ENCODE measurements at places on chromosomes 7 and 10. TPM values are rescaled to one million over a fixed set of nuclear protein-coding genes. Genes with fewer than 3 reads are reported as not detected.
A peak's percentile ranks its signal among the peaks of the same experiment; 100 is the strongest.

The PNLIP gene
- not detected for total RNA-seq

The CALCR gene
- total RNA-seq, result not detected

The CAV1 gene
- total RNA-seq, result 284 TPM

GRCh38 chr7:74206589-74207120, 3.2 kb upstream of the LAT2 start:
- DNase-seq, result peak; percentile 87
